ENCODE measurements at places on chromosomes 16 and 17.

- DNase-seq, result no peak
Observed at GRCh38 chr16:16144416-16144815, 78.9 kb downstream of the ABCC6 start.

GRCh38 chr16:57986196-57986595, 14.3 kb downstream of the ZNF319 start:
- DNase-seq, result no peak

DNA sequence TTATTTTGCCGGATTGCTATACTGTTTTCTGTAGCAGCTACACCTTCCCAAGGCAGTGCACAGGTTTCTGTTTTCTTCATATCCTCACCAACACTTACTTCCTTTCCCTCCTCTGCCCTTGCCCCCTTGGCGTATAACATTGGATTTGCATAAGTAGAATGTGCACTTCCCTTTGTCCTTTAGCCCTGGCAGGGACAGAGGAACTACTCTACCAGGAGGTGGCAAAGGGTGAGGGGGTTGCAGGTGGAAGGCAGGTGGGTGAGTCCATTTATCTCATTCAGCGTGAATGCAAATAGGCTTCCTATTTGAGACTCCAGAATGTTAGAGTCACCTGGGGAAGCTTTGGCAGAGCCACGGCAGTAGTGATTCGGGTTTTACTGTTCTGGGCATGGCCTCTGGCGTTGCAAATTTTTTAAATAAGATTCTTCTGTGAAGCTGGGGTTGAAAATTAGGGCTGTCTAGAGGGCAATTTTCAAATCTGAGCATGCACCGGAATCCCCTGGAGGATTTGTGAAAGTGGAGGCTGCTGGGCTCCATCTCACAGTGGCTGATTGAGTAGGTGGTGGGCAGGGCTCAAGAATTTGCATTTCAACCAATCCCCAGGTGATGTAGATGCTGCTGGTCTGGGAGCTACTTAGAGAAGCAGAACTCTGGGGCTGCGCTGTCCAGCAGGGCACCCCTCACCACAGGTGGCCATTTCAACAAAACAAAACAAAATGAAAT, 84.7 kb downstream of the PLCG2 start:
- no peak for DNase-seq

DNA sequence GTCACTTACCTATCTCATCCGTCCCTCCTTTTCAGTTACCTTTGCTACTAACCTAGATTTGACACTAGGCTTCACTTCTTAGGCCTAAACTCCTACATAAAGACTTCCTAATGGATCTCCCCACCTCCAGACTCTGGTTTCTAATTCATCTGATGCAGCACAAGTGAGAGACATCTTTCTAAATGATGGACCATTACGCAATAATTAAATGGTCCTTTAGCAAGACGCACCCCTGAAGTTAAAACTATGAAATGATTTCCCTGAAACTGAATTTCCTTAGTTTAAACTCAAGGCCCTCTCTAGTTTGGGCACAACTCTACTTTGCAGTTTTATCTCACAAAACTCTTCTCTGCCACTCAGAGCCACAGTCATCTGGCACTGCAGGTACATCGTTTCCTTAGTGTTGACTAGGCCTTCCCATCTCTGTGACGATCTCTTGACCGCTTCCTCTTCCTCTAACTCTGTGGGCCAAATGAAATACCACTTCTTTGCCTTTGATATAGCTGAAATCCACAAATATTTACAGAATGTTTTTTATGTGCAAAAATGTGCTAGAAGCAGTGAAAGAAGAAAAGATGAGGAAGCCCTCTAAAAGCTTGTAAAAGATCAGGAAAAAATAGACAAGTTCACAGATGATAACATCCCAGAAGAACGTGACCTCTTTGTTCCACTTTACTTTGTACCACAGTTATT, 3.3 kb downstream of the SYNRG start:
- DNase-seq, result no peak

GRCh38 chr17:36152639-36153120, 23.8 kb downstream of the TBC1D3B start:
- no peak for DNase-seq

GRCh38 chr17:40506786-40507185, 5.4 kb upstream of the TNS4 start:
- DNase-seq, result no peak

DNA sequence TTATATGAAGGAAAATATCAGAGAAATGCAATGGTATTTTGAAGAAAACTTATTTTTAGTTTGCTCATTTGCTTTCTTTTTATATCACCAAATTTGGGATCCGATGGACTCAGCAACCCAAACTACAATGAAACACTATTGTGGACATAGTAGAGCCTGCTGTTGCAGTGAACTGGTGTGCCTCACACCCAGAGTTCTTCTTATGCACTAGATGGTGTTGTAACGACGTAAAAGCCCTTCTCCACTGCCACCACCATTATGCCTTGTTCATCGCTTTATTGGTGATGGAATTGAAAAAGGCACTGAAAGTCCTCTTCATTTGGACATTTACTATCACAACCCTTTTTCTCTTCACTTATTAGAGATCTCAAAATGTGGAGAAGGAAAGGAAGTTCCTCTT, 381.3 kb downstream of the CDH8 start:
- DNase-seq, result no peak

DNA sequence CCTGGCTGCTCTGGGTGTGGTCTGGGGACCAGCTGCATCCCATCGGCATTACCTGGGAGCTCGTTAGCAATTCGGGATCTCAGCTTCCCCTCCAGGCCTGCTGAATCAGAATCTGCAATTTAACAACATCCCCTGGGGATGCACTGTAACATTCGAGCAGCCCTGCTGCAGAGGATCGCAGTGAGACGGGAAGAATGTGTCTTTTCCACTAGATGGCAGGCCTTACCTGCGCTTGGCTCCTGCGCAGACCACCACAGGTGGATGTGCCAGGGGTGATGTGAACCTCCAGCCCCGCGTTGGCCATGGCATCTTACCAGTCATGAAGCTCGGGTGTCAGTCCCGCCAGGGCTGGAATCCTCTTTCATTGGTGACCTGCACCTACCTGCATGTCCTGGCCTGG, 209.9 kb downstream of the PRKCB start:
- no peak for DNase-seq

DNA sequence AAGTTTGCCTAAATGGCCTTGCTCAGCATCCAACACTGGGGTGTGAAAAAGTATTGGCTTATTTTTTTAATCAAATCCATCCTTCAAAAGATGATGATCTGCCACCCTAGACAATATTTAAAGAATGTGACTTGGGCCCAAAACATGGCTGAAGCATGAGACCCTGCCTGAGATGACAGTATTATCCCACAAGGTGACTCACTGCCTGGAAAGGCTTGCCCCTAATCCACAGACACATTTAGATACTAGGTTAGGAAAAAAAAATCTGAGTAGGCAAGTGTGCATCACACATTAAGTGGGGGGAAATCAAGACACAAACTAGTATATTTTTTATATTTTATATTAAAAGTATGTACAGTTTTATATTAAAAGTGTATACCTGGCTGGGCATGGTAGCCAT, 38.4 kb downstream of the TOM1L2 start:
- no peak for DNase-seq

- no peak for DNase-seq
Observed at GRCh38 chr16:89079434-89079980, 14.1 kb upstream of the ACSF3 start.

GRCh38 chr16:12415072-12415471, 388.6 kb downstream of the CPPED1 start:
- no peak for DNase-seq

GRCh38 chr16:49335828-49336227, 37.8 kb upstream of the C16orf78 start:
- no peak for DNase-seq

GRCh38 chr16:88886420-88886844, 20.0 kb upstream of the PABPN1L start:
- DNase-seq, result no peak

DNA sequence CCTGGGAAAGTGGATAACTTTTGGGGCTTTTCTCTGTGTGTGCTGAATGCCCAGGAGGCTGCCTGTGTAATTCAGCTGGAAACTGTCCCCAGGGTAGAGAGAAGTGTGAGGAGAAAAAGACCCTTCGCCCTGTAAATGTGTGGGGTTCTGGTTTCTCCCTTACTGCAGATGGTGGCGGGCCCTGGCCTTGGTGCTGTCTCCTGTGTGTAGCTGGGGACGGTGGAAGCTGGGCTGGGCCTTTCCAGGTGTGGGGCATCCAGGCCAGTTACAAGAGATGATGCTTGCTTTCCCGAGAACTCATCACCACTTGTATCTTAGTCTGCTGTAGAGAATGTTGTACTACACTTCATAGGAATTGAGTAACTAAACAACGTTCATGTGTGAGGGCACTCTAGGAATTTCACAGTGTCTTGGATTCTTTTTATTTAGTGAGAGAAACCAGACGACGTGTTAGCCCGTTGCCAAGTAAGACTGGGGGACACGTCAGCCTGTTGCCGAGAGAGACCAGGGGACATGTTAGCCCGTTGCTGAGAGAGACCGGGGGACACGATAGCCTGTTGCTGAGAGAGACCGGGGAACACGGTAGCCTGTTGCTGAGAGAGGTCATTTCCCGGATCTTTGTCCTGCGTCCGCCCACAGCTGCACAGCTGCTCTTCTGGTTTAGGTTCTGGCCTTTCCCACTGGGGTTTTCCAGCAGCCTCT, 43.1 kb downstream of the TBCD start:
- DNase-seq, result no peak

DNA sequence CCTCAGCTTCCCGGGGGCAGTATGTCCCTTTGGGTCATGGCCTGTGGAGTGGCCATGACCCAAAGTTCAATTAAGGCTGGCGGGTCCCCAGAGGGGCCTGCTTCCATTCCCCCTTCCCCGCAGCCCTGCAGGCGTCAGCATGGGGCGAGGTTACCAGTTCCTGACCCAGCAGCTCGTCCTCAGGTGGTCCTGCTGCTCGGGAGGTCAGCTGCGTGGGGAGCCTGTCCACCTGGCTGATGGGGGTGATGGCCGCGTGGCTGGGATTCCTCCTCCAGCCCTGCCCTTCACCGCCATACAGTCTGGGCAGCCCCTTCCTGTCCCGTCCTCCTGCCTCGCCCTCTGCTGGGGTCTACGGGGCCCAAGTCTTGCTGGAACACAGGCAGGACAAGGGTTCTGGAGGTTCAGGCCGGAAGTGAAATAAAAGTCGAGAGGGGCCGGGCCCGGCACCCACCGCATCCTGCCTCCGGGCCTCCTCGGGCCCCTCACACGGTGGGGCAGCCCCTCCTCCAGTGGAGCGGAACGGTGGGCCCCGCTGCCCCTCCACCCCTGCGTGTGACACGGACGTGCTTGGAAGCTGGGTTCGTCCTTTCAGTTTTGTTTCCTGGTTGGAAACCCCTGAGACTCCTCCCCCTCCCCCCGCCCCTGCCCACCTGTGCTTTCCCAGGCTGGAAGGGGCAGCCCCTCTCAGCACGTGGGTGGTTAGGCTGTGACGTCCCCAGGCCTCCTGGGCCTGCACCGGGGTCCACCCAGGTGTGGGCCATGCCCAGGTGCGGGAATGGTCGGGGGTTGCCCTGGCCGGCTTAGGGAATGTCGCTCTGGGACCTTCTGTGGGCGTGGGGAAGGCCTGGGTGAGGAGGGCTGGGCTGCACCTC, 6.8 kb downstream of the UBALD2 start:
- peak; percentile 67 for DNase-seq

- DNase-seq, result no peak
Observed at GRCh38 chr17:2023692-2024571, 1.2 kb downstream of the RTN4RL1 start.

DNA sequence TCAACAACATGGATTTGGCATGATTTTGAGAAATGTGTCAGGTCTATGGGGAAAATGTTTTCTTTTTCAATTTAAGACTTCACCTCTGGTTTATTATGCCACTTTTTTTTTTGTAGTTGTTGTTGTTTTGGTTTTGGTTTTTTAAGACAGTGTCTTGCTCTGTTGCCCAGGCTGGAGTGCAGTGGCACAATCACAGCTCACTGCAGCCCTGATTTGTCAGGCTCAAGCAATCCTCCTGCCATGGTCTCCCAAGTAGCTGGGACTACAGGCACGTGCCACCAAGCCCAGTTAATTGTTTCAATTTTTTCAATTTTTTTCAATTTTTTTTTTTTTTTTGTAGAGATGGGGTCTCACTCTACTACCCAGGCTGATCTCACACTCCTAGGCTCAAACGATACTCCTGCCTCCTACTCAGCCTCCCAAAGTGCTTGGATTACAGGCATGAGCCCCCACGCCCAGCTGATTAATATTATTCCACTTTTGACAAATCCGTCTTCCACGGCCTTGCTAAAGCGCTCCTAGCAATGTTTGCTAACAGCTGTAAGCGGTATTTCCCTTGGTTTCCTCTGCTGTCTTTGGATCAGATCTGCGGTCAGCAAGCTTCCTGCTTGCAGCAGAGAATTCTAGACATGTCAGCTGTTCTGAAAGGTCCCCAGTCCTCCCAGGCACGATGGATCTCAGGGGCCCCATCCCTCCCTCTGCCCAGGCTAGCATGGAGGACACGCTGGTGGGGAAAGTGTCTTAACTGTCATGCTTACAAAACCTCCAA, 7.0 kb upstream of the MILR1 start:
- DNase-seq, result no peak

- no peak for DNase-seq
Observed at GRCh38 chr16:46947900-46948547, 25.4 kb downstream of the DNAJA2 start.

GRCh38 chr17:75182319-75182568, 515 bp downstream of the SUMO2 start:
- no peak for DNase-seq

DNA sequence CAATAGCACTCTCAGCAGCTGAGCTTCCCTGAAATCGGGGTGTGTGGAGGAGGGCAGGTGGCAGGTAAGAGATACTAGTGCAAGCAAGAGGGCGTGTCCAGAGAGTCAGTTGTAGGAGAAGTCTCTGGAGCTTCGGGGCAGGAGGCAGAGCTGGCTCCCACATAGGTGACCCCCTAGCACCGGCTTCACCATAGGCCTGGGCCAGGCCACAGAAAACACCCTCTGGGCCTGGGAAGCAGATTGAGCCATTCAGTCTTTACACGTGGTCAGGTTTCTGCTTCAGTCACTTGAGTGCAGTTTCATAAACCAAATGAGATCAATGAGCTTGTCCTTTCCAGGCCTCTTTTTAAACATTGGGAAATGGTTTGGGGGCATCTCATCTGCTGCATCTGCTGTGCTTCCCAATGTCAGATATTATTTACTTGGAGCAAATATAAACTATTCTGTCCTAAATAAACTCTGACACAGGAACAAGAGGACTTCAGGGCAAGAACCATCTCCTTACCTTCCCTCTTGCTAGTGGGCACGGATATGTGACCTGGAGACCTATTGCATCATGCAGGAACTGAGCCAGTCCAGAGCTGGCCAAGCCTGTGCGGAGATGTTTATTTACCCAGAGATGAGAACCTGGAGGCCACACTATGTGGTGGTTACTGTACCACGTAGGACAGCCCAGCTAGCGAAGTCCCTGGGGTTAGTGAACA, 16.1 kb downstream of the CCR7 start:
- no peak for DNase-seq

DNA sequence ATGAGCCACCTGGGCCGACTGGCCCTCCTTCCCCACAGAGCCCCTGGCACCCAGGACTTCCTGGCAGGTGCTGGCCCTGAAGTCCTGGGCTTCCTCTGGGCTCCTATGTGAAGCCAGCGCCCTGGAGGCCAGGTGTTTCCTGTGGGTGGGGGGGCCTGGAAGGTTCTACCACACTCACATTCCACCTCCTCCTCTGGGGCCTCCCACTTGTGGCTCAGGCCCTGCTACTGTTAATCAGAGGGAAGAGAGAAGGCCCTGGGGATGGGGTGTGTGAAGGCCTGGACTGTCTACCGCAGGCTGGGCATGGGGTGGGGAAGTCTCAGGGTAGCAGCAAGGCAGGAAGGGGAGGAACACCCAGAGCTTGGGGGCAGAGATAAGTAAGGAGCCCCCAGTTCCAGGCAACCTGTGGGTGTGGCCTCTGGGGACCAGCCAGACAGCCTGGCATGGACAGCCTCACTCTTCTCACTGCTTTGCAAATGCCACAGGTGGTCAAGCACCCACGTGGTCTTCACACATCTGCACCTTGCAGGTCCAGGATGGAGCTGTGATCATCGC, 111.9 kb upstream of the TNRC6C start:
- no peak for DNase-seq
